NCI-H524 (cell line): ENCODE measurements at places on chromosomes 2 and 18.

DNA sequence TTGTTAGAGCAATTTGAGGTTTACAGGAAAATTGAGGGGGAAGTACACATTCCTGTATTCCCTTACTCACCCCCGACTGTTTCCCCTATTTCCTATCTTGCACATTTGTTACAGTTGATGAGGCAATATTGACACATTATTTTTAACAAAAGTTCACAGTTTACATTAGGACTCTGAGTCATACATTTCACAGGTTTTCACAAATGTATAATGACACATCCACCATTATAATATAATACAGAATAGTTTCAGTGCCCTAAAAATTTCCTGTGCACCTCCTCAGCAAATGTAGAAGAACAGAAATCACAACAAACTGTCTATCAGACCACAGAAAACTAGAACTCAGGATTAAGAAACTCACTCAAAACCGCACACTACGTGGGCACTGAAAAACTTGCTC lies 160.6 kb upstream of the RMP24 start:
- no peak for DNase-seq

DNA sequence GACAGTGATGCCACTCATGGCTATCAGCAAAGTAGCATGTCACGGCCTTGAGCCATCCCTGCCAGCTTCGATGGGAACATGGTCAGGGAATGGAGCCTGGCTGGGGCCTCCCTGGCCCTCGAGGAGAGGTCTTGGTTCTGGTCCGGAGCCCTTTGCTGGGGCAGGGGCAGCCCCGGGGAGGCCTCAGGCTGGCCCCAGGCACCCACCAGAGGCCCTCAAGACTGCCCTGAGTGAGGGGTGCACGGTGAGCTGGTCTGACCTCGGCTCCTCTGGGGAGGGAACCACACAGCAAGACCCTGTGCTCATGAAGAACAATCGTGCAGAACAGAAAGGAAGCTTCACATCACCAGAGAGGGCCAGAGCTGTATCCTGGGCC lies 75.2 kb upstream of the OTOS start:
- no peak for DNase-seq

GRCh38 chr2:128413718-128414341 lies 95.2 kb upstream of the HS6ST1 start:
- peak; percentile 95 for DNase-seq

DNA sequence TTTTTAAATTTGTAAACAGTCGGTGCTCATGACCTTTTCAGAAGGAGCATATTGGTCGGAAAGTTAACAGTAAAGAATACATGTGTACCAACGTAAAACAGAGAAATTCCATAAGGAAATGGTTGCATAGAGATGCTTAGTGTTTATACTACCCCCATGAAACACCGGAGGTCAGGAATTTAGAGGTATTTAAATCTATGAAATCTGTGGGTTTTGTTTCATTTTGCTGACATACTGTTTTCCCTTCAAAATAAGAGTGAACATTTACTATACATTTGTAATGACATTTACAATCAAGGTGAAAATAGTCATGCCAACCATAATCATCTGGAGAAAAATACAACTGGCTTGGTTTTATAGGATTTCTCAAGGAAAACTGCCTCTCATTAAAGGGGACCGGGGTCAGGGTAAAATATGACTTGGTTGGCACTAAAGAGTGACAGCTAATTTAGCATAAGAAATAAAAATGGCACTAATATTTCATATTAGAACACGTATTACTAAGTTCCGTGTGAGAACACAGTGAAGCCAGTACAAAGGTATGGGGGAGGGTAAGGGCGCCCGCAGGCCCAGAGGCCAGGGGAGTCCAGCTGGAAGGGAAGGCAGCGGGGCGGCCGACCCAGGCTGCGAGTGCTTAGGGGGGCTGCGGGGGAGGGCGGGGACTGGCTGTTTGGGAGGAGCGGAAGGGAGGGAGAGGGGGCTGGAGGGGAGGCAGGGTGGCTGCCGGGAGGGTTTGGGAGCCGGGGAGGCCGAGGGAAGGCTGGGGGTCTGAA lies 1.1 kb upstream of the RNU4ATAC start:
- peak; percentile 56 for DNase-seq

- DNase-seq: peak; percentile 72
Measured at GRCh38 chr2:215949991-215950404, 63.4 kb downstream of the MREG start.

GRCh38 chr2:74109551-74109950 lies 38.2 kb downstream of the BOLA3 start:
- DNase-seq: no peak

- DNase-seq: no peak
Measured at GRCh38 chr2:238506371-238507068, 79.8 kb downstream of the ASB1 start.

GRCh38 chr2:7924023-7924762 lies 757.7 kb upstream of the ID2 start:
- DNase-seq: no peak

- DNase-seq: no peak
Measured at GRCh38 chr2:224958873-224959272, 83.4 kb downstream of the DOCK10 start.

DNA sequence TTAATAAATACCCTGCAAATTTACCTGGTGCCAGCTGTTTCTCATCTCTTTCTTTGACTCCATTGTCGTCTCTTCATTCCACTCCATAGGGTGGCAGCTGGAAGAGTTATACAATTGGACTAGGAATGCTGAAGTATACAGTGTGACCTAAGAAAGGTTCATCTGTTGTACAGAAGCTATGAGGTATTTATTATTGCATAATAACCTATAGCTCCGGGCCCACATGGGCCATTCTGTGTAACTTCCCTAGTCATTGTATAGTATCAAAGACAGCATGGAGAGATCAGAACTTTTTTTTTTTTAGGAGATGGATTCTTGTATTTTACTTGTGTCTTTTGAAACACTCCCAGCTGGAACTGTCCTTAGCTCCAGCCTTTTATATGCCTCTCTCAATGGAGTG lies 26.2 kb downstream of the BMP10 start:
- DNase-seq: no peak

- DNase-seq: peak; percentile 57
Measured at GRCh38 chr2:211868996-211869533, 669.5 kb downstream of the ERBB4 start.

- DNase-seq: no peak
Measured at GRCh38 chr18:58637946-58638345, 9.1 kb upstream of the ALPK2 start.

- DNase-seq: no peak
Measured at GRCh38 chr2:21700644-21701043, 576.9 kb downstream of the TDRD15 start.

DNA sequence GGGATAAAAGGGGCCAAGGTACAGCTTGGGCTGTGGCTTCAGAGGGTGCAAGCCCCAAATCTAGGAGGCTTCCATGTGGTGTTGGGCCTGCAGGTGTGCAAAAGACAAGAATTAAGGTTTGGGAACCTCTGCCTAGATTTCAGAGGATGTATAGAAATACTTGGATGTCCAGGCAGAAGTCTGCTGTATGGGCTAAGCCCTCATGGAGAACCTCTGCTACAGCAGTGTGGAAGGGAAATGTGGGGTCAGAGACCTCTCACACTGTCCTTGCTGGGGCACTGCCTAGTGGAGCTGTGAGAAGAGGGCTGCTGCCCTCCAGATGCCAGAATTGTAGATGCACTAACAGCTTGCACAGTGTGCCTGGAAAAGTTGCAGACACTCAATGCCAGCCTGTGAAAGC lies 880.6 kb upstream of the ID2 start:
- DNase-seq: no peak

- no peak for DNase-seq
Measured at GRCh38 chr2:241066171-241066892, 35.8 kb downstream of the MTERF4 start.

DNA sequence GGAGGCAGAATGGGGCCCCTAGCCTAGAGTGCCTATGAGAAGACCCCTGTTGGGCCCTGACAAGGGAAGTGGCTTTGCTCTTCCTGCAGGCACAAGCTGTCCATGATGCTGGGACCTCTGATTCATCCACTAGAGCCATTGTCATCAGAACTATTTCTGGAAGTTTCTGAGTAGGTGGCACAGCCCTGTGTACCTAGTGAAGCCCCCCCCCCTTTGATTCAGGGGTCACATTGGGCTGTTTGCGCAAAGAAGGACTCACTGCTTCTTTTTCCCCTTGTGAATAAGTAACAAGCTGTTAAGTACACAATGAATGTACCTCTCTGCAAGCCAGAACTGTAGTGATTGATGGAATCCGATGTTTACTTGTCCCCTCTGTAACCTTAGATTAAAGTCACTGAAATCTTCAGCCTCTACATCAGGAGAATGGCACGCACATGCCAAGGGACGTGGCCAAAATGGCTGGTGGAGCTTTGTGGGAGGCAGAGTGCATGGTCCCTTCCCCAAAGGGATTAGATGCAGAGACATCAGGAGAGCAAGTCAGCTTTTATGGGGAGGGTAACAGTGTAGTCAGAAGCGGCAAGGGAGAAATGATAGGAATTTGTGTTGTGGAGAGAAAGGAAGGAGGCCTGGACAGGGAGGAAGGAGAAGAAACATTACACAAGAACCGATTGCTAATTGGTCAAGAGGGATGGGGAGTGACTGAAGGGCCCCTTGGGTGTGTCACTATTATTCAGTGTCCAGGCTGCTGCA lies 267.6 kb upstream of the RAB12 start:
- DNase-seq: no peak

- DNase-seq: no peak
Measured at GRCh38 chr2:63780518-63781155, 61.1 kb upstream of the UGP2 start.

GRCh38 chr2:203887677-203888076 lies 20.1 kb downstream of the CTLA4 start:
- no peak for DNase-seq

DNA sequence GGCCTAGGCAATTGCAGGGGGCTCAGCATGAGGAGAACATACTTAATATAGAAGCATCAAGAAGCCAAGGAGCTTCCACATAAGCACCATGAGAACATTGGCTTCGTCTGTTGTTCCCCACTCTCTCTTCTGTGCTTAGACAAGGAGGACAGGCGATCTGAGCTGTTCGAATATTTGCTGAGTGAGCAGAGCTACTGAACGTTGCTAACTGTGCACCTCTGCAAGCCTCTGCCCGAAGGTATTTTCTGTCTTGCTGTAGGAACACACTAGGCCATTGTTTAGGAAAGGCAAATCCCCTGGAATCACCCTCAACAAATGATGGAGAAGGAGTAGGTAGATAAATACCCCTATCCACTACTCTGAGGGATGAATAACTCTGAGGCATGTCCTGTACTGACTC lies 813.8 kb downstream of the DCC start:
- DNase-seq: no peak

GRCh38 chr2:228118940-228119339 lies 62.5 kb downstream of the SPHKAP start:
- no peak for DNase-seq

DNA sequence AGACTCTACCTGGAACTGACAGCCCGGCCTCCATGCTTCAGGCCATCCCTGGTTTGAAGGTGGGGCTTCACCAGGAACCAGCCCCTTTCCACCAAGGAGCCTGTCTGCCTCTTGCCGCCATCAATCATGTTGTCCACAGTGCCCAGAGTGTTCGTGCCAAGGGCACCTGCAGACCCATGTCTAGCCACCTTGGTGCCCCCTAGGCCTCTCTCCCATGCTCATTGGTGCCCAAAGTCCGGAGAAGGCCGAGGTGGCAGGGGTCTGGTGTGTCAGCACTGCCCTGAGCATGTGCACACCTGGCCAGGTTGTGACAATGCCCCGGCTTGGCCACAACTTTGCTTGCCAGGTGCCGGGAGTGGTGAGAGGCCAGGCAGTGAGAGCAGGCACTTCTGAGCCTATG lies 114.8 kb downstream of the COPS8 start:
- no peak for DNase-seq

- no peak for DNase-seq
Measured at GRCh38 chr2:223222397-223222796, 170.4 kb downstream of the KCNE4 start.

DNA sequence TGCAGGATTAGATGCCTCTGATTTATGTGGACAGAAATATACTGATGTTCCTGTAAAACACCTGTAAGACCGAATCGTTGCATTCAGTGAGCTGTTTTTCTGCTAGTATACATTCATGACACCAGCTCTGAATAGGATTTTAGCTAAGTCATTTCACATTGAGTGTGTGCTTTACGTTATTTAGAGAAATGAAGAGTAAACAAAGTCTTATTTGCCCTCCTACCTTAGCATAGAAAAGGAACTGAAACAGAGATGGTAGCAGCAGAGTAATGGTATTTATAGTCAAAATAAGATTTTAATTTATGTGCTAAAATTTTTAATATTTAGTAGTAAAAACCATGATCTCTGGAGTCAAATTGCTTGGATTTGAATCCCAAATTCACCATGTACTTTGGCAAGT lies 168.0 kb downstream of the CERS6 start:
- no peak for DNase-seq

GRCh38 chr2:219289537-219290361 lies 10.6 kb downstream of the DNAJB2 start:
- DNase-seq: no peak

DNA sequence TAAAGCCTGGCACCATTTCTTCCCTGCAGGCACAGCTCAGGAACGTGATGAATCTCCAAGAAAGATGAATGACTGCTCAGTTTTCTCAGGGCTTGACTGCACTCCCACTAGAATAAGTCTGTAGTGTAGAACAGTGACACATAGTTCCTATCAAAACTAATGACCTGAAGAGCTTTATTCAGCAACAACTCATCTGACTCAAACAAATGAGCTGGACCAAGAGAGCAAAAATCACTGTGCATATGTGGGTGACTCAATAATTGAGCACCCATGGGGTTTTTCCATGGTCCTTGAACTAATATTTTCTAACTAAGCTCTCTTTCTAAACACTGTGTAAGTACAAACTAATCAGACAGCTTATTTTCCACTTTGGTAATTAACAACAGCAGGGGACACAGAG lies 61.1 kb upstream of the XDH start:
- DNase-seq: no peak

DNA sequence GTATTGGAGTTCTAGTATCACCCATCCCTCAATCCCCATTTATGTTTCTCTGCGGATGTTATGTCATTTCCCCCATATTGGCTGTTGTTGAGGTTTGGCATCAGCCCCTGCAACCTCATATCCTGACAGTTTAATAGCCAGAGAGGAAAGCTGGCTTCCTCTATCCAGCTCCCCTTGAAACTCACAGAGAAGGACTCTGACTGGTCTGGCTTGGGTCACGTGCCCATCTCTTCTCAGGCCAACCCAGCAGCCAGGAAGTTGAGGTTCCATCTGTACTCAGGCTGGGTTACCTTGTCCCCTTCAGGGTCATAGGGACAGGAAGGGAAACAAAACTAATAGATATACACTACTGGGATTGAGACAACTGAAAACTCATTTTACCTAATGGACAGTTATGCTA lies 148.0 kb upstream of the SLC14A2 start:
- no peak for DNase-seq

GRCh38 chr2:14831458-14831857 lies 198.9 kb downstream of the LRATD1 start:
- no peak for DNase-seq
